ENCODE measurements at places on chromosomes 1 and 21.

GRCh38 chr21:30408782-30409494, 13.1 kb downstream of the KRTAP13-1 start:
- DNase-seq = peak; percentile 32

DNA sequence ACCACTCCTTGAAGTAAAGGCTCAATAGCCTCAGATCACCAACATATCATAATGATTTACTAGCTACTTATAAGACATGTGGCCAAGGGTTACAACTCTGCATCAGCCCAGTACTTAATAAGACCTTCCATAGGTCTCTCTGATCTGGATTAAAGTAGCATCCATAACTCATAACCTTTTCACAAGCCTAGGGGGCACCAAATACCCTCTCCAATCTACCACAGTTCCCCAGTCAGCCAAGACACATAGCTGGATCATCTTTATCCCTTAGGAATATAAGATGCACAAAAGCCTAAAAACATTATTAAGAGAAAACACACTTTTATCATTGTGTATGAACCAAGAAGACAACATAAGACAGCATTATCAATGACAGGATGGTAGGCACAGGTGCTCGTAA, 22.1 kb downstream of the SSX2IP start:
- no peak for DNase-seq

- DNase-seq = peak; percentile 81
These were observed 1.4 kb downstream of the SPAG17 start for GRCh38 chr1:118183586-118183985.

DNA sequence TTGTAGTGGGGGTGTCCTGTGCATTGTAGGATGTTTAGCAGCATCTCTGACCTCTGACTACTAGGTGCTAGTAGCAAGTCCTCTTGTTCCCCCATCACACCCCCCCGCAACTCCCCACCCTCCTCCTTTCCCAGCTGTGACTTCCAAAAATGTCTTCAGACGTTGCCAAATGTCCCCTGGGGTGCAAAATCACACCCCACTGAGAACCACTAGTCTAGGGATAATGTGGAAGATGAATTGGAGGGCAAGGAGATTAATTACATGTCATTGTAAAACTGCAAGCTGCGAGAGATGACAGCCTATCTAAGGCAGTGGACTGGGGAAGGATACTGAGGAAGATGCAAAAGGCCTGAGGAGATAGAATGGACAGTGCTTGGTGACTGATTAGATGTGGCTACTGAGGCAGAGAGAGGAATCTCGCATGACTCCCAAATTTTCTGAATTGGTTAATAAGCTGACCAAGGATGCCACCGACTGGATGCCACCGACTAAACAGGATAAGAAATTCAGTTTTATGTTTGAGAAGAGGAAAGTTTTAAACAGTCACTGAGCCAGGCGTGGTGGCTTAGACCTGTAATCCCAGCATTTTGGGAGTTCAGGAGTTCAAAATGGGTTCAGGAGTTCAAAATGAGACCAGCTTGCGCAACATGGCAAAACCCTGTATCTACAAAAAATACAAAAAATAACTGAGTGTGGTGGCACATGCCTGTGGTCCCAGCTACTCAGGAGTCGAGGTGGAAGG, 3.1 kb upstream of the JAK1 start:
- DNase-seq = no peak

- DNase-seq = no peak
These were observed 28.7 kb downstream of the TMEM63A start for GRCh38 chr1:225853441-225853840.

GRCh38 chr1:169999761-170000160, 74.7 kb downstream of the KIFAP3 start:
- DNase-seq = peak; percentile 82

- peak; percentile 44 for DNase-seq
These were observed 27.1 kb downstream of the ACTA1 start for GRCh38 chr1:229406798-229407197.

GRCh38 chr1:192010406-192010805, 147.9 kb upstream of the RGS18 start:
- DNase-seq = no peak
